ENCODE measurements at places on chromosomes 12 and 14.

- DNase-seq: no peak
These were observed 22.1 kb downstream of the CLECL1 start for GRCh38 chr12:9710584-9711375.

DNA sequence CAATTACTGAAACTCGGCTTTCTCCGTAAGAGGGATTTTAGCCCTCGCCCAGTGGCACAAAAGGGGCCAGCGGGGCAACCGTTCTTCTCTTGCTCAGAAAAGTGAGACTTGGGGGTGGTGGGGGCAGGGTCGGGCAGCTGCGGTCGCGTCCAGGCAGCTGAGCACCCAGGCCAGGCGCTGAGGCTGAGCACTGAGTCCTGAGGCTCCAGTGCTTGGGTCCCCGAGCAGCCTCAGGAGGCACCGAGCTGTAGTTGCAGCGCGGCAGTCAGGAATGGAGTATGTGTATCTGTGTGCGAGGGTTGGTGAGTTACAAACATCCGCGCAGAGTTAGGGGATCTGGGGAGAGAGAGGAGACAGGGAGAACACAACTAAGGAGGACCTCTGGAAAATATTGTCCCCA, 4.1 kb upstream of the HOXC6 start:
- no peak for DNase-seq

DNA sequence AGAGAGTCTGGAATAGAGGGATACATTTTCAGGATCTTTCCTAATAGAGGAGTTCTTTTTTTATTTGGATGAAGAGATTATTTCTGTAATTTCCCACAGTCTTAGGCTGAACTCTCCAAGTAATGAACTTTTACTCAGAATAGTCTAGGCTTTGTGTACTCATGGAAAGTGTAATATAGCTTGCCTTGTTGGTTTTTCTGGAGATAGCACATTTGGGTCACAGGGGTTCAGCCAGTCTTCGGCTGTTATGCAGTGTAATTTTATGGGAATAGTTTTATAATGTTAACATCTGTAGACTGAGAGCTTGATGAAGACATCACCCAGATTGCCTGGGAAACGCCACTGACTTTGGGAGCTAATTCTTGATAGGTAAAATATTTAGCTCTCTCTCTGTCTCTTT, 450.8 kb downstream of the RAD51B start:
- DNase-seq: no peak

DNA sequence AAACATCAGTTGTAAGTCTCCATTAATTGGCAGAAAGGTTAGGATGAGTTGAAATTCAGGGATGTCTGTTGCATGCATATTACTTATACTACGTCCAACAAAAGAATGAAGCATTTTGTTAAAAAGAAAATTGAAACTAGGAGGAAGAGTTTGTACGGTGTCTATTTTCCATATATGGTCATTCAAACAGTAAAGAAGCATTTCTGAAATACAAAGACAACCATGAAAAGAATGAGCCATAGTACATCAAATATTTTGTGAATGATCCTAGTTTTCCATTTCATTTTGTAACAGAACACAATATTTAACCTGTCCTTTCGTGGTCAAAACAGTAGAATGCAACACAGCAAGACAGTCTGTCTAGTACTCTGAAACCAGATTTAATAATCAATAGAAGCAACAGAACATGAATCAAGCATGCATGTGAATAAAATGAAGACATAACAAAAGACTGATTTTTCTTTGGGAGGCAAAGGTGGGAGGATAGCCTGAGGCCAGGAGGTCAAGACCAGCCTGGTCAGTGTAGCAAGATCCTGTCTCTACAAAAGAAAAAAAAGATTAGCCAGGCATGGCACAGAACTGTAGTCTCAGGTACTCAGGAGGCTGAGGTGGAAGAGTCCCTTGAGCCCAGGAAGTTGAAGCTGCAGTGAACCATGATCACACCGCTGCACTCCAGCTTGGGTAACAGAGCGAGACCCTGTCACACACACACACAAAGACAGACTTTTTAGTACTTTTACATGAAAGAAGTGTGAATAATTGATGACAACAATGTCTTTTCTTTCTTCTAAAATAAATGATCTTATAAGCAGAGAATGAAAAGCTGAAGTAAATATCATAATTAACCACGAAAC, 156.0 kb downstream of the LRIG3 start:
- DNase-seq: no peak

- DNase-seq: no peak
These were observed 165.7 kb downstream of the BMP4 start for GRCh38 chr14:53790731-53791500.

DNA sequence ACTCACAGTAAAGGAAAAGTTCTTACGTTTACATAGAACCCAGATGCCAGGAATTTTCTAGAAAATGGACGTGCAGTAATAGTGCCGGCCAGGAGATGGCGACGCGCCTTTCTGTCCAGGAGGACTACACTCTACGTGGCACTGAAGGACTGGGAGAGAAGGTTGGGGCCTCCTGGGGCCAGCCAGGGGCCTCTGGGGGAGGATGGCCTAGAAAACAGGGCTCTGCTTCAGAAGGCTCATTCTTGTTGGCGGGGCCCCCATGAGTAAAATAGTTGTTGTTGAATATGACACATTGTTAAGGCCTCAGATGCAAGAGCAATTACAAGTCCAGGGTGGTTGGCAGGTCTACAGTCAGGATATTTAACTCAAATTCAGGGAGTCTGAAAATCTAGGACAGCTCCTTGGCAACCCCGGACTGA, 120.1 kb upstream of the MAX start:
- DNase-seq: peak; percentile 14

DNA sequence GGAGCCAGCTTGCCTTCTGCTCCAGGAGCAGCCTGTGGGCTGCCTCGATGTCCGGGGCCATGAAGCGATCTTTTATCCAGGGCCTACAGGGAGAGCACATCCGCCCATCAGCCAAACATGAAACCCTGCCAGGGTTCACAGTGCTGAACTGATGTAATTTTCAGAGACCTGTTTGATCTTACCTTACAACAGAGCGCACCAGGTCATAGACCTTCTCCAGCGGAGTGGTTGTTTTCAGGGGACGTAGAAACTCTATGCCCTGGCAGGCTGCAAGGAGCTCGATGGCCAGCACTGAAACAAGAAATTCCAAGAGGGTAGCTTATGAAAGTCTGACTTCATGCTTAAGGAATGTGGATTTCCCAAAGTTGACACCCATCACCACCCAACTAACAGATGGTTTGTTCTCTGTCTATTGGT, 19.7 kb downstream of the HAL start:
- no peak for DNase-seq

DNA sequence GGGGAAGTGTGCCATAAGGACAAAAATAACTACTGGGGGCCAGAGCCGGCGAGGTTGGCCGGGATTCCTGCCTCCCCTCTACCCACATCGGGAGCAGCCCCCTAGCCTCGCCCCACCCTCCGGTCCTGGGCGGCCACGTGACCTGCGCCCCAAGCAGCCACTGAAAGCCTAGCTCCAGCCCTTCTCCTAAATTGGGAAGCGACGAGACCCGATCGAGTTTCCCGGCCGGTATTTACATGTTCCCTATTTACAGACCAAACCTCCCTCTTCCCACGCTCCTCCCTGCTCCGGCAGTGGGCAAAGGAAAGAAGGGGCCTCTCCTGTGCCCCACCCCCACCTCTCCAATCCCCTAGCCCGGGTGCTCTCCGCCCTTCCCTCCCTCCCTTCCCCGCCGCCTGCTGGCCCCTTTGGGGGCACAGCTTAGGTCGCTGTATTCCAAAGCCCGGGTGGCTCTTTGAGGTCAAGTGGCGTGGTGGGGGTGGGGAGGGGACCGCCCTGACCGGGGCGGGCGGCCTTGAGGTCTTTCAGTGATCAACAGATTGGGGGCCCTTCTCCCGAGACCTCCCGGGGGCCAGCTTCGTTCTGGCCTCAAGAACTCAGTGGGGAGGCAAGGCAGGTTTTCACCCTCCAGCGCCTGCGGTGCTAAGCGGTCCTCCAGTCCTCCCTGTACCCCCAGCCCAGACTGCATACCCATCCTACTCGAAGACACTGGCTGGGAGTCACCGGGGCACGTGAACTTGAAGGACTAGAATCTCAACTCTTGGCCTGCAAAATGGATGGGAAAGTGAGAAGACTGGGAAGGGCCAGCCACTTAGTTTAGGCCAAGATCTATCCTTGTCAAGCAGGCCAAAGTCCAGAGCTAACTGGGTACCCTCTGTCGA, 6.3 kb upstream of the CTDSP2 start:
- no peak for DNase-seq

- no peak for DNase-seq
These were observed 996 bp downstream of the SLC2A3 start for GRCh38 chr12:7934889-7935492.

- DNase-seq: no peak
These were observed 79.9 kb upstream of the TMTC1 start for GRCh38 chr12:29863665-29864064.

GRCh38 chr14:83467811-83468210, 1934.2 kb upstream of the SEL1L start:
- peak; percentile 41 for DNase-seq
